ENCODE measurements at places on chromosomes 7 and 10.
A peak's percentile ranks its signal among the peaks of the same experiment; 100 is the strongest.

GRCh38 chr10:58265249-58265648, 2.4 kb downstream of the IPMK start:
- no peak for DNase-seq

GRCh38 chr10:70822076-70822820, 6.5 kb downstream of the SGPL1 start:
- DNase-seq = no peak

- DNase-seq = no peak
Measured at GRCh38 chr10:119330342-119330741, 123.0 kb downstream of the GRK5 start.

DNA sequence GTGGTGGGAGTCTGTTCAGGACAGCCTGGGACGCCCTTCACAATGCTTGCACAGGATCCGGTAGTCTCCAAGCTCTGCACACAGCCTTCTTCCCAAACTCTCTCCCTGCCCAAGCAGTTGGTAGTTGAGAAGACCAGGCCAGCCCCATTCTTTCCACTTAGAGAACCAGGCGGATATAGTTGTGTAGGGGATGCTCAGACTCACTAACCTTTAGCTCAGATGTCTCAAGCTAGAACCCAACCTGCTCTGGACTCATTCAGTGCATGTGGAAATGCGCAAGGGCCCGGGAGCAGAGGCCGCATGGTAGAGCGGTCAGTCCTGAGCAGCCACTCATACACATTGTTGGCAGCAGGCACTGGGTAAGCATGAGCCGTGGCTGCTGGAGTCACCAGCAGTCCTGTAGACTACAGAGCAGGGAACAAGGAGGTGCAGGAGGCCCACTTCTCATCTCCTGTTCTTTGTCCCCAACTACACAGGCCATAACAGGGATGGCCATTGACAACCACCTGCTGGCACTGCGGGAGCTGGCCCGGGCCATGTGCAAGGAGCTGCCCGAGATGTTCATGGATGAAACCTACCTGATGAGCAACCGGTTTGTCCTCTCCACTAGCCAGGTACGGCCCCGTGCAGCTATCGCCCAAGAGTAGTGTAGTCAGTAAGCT, 17.2 kb upstream of the C10orf53 start:
- DNase-seq = no peak

DNA sequence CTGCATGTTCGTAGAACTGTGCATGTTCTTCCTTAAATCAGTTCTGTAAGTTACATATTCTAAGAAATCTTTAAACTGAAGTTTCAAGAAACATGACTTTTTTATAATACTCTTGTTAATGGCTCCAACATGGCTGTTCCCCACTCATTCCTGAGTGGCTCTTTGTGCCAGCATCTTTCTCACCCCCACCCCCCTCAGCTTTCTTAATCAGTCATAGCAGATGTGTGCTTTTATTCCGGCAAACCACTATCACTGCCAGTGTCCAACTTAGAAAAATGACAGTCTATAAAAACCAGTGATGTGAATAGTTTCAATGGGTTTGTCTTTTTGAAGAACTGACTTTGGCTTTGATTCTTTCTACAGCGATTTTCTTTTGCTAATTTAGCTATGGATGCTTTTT, 37.6 kb downstream of the PITRM1 start:
- no peak for DNase-seq

DNA sequence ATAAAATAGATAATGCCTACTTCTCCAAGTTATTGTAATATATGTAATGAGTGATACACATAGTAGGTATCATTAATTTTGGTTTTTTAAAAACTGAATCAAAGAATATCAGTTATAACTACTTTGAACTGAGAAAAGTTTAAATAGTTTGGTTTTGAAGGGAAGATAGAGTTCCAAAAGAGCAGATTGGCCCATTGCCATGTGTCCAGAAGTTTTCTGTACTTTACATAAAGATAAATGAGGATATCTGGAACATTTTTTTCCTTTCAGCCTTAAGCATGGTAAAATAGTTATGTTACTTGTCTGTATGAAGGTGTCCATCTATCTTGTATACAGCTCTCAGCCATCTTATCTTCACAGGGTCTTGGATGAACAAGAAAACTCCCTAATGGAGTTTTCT, 97.9 kb upstream of the MXI1 start:
- DNase-seq = no peak

DNA sequence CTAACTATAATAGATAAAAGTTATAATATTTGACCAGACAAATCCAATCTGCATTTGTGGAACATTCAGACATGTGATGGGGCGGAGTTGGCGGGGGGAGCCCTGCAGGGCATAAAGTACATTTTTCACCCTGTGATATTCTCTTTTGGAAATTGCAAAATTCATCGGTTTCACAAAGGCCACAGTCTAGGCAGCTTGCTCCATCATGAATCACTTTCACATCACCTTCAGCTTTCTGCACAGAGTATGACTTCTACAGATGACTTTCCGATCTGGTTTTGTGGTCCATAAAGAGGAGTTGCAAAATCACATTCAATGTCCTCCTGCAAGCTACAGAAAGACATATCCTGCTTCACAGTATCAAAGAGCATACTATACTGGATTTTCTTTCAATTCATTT, 51.4 kb upstream of the APBB1IP start:
- no peak for DNase-seq

DNA sequence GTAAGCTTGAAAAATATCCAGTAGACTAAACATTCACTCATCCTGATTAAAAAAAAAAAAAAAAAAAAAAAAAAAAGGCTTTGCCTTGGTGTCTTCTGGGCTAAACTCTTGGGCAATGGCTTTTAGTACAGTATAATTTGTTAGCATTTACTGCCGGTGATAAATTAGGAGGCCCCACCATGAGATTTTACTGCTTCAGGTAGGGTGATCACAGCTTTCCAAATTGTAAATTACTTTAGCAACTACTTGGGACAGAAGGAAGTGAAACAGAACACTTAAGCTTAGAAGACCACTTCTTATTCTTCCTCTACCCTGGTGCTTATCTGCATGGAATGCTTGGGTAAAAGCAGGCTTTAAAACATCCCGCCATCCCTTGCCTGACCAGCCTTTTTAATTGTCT, 152.1 kb downstream of the HIBADH start:
- no peak for DNase-seq

DNA sequence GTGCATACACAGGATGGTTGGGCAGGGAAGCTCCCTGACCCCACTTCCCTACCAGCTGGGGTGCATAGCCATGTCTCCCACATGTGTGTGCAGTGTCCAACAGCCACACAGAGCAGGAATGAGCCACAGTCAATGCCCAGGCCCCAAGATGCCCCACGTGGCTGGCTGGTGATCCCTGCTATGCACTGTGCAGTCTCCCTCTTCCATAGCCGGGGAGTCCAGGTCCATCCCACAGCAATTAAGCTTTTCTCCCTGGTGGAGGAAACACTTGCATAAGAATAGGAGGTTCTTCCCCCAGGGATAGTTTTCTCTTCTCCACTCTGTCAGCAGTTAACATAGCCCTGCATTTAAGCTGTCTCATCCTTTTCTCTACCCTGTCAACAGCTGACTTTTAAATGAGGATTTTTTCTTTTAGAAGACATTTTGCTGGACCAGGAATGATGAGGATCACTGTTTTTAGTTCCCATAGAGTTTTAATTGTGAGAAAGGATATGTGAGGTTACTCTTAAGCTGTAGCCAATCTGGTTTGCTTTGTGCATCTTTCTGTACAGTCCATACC, 396.5 kb upstream of the VWC2 start:
- no peak for DNase-seq

DNA sequence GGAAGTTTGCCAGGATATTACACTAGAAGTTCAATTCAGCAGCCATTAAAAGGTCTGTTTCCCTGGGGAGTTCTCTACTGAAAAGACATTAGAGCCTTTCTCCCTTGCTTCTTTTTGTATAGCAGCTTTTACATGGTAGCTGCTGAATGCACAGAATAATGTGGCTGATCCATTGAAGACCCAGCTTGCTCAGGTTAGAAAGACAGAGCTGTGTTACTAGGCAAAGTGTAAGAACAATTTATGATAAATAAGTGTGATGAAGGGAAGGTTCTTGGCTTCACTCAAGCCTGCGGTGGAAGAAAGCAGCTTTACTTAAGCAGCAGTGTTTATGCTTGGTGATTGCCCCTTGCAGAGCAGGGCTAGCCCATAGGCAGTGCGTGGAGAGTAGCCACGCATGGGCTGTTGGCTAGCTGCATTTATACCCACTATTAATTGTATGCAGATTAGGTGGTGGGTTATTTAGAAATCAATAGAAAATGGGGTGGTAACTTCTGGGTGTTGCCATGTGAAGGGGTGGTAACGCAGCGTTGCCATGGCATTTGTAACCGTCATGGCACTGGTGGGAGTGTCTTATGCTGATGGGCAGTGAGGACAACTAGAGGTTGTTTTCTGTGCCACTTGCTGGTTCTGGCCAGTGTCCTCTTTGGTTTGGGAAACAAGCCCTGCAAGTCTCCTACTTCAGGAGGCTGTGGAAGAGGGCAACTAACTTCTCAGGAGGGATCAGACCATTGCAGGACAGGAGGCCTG, 942.9 kb downstream of the NRG3 start:
- no peak for DNase-seq

- DNase-seq = no peak
Measured at GRCh38 chr7:48098846-48099245, 9.8 kb downstream of the UPP1 start.

GRCh38 chr7:5528071-5528814, 104.6 kb upstream of the TNRC18 start:
- peak; percentile 47 for DNase-seq

- DNase-seq = no peak
Measured at GRCh38 chr10:102675011-102675665, 30.9 kb downstream of the TRIM8 start.

DNA sequence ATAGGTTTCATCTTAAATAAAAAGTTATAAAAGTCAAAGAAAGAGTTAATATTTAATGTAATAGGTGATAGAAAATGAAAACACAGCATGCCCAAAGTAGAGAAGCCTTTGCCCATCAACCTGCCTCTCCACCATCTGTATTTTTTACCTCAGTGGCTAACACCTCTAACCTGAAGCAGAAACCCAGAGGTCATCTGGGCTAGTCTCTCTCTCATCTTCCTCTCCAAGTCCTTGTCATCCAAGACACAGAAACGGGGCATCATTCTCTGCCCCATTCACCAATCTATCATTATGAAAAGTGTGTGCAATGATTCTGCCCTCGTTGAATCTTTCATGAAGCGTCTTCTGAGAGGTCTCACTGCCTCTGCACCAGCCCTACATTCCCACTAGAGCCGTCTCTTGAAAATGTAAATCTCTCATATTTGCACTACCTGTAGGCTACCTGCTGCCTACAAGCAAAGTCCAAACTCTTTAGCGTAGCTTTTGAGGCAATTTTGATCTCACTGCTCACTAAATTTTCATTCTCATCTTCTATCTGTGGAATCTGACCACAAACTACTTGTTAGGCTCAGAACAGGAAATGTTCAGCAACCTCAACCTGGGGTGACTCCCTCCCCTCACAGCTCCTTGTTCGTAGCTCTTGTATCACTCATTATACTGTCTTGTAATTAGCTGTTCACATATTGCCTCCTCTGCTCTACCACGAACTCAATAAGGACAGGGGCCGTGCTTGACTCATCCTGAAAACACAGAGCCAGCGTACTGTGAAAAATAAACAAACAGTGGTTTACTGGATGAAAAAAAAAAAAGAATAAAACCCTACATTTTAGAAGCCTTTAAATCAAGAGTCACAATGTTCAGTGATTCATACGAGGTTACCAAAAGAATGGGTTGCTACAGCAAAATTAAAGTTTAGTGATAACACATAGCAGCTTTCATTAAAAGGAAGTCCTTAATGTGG, 83.1 kb downstream of the CTNNA3 start:
- peak; percentile 63 for DNase-seq

DNA sequence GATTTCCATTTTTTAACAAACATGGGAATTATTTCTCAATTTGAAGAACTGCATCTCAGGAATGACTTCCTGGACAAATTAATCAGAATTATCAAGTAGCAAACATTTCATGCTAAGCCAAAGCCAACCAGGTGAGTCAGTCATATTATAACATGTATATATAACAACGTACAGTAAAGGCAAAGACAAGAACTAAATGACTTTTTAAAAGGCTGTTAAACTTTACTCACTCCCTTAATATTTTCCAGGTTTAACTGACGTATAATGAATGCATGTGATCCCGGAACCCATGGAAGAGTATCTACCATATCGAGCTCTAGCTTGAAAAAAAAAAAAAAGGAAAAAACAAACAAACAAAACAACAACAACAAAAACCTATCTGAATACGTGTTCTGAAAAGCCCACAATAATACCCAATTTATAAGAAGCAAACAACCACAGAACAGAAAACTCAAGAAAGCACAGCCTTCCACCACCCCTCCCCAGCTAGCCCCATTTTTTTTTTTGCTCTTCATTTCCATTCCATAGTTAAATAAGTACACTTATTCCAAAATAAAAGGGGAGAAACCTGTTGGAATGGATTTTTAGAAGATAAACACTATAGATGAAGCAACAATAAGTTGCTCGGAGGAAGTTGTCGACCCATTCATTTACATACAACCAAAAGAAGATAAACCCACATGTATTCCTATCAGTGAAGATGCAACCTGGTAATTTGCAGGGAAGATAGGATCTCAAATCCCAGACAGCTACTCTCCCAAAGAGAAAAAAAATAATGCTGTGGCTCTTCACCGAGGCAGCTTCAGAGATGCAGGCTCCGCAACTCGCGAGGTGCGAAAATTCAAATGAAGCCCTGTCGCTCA, 537 bp downstream of the NAPEPLD start:
- DNase-seq = no peak

DNA sequence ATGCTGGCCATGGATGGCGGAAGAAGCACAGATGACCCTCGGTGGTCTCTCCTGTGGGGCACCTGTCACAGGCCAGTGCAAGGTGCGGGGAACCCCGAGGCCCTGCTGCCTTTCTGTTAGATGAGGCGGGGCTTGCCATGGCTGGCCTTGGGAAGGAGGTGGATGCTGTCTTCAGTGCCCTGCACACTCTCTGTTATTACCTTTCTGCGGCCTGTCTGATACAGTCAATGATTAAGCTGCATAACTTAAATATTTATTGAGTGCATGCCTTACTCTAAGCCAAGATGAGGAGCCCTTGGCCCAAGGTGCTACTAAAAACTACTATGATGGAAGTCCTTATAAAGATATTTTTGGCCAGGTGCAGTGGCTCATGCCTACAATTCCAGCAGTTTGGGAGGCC, 36.7 kb upstream of the MNX1 start:
- no peak for DNase-seq

GRCh38 chr10:112115781-112116385, 67.7 kb downstream of the GPAM start:
- peak; percentile 36 for DNase-seq

DNA sequence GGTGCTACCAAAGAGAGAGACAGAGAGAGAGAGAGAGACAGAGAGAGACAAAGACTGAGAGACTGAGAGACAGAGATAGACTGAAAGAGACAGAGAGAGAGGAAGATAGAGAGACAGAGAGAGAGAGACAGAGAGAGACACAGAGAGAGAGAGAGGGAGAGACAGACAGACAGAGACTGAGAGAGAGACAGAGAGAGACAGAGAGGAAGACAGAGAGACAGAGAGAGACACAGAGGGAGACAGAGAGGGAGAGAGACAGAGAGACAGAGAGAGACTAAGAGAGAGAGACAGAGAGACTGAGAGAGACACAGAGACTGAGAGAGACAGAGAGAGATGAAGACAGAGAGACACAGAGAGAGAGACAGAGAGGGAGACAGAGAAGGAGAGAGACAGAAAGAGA, 91.2 kb downstream of the SFMBT2 start:
- DNase-seq = no peak
